Activated CD4-positive, alpha-beta memory T cell treated with anti-CD3 and anti-CD28 coated beads for 36 hours (primary cell): ENCODE measurements at places on chromosomes 13 and 19.

DNA sequence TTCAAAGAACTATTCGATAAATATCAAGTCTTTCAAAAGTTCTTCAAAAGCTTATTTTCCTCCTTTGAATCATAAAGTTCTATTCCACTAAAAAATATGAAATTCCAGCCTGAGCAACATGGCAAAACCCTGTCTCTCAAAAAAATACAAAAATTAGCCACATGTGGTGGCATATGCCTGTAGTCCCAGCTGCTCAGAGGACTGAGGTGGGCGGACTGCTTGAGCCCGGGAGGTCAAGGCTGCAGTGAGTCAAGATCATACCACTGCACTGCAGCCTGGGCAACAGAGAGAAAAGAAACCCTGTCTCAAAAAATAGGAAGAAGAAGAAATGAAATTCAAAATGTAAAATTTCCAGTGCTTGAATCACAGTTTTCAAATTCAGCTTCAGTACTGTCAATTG is 24.6 kb downstream of the CAB39L start:
- DNase-seq = no peak

DNA sequence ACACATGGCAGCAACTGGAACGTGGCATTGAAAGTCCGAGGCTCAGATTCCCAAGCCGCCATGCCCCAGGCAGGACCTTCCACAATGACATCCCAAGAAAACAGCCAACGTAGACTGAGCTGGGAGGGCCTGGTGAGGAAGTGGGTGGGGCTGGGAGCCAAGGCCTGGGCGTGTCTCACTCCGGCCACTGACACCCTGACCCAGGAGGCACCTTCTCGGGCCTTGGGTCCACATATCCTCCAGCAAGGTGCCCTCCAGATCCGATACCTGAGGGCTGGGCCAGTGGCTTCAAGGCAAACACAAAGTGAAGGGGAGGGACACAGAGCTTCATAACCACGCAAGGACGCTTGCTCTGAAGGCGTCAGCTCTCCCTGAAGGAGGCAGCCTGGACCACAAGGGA is 43.0 kb downstream of the RAB20 start:
- DNase-seq = no peak

- DNase-seq = no peak
Observed at GRCh38 chr13:77696879-77697216, 639 bp upstream of the SLAIN1 start.

GRCh38 chr13:42996584-42996983 is 4.5 kb upstream of the EPSTI1 start:
- no peak for DNase-seq

GRCh38 chr13:29547153-29547552 is 48.3 kb downstream of the SLC7A1 start:
- no peak for DNase-seq

- DNase-seq = no peak
Observed at GRCh38 chr13:104024416-104025170, 958.4 kb upstream of the SLC10A2 start.

- DNase-seq = peak; percentile 74
Observed at GRCh38 chr13:49585220-49586157, at the start of gene RCBTB1. RCBTB1 (minus strand) TSS chr13:49585558; CDS start chr13:49567279, 18,279 bp downstream.

DNA sequence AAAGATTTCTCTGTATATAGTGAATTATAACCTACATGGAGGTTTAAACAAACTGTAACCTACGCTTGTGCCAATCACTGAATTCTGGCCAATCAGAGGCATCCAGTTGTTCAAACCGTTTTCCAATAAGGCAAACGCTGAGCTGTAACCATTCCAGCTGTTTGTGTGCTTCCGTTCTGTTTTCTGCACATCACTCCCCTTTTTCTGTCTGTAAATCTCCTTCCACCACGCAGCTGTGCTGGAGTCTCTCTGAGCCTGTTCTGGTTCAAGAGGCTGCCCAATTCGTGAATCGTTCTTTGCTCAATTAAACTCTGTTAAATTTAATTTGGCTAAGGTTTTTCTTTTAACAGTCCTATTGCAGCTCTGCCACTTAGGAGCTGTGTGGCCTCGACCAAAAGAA is 552.5 kb downstream of the FGF9 start:
- DNase-seq = no peak

- no peak for DNase-seq
Observed at GRCh38 chr13:48448959-48449614, 36.2 kb upstream of the LPAR6 start.

DNA sequence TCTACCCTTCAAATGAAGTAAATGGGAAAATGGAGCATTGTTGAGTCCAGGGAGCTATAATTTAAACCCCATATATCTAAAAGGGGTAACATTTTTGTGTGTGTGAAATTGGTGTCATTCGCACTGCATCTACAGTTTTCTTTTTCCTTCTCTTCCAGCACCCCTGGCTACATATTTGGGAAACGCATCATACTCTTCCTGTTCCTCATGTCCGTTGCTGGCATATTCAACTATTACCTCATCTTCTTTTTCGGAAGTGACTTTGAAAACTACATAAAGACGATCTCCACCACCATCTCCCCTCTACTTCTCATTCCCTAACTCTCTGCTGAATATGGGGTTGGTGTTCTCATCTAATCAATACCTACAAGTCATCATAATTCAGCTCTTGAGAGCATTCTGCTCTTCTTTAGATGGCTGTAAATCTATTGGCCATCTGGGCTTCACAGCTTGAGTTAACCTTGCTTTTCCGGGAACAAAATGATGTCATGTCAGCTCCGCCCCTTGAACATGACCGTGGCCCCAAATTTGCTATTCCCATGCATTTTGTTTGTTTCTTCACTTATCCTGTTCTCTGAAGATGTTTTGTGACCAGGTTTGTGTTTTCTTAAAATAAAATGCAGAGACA is 28.6 kb downstream of the ALOX5AP start:
- no peak for DNase-seq

- no peak for DNase-seq
Observed at GRCh38 chr19:29172302-29172701, 40.6 kb downstream of the UQCRFS1 start.

DNA sequence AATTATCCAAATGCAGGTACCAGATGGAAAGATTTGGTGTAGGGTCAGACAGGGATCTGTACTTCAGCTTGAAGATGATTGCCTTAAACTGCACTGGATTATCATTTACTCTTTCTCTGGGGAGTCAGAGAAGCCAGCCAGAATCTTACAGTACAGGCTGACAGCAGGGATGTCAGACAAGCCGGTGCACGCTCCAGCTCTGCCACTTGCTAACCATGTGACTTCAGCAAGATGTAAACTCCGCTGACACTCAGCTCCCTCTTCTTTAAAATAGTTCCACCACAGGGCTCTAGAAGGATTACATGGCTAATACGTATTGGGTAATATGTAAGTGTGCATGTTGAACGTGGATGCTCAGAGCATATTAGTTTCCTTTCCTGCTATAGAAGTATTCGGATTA is 251.4 kb upstream of the MAB21L1 start:
- DNase-seq = no peak

DNA sequence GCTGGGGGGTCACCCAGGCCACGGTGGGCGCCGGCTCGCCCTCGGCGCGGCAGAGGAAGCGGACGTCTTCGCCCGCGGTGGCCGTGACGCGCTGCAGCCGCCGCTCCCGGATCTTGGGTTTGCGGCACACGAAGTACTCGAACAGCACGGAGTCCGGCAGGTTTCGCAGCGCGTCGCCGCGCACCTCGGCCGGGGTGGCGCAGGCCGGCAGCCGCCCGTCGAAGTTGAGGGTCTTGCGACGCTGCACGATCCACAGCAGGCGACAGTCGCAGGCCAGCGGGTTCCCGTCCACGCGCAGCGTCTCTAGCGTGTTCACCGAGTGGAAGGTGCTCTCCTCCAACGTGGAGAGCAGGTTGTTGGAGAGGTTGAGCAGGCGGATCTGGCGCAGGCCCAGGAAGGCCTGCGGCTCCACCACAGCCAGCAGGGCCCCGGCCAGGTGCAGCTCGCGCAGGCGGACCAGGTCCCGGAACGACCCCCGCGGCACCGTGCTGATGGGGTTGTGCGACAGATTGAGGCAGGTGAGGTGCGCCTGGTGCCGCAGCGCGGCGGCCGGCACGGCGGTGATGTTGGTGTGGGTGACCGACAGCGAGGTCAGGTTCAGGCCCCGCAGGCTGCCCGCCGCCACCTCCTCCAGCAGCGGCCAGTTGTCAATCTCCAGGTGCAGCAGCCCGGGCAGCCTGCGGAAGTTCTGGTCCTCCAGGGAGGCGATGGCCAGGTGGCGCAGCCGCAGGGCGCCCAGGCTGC is 8.6 kb upstream of the PEAK3 start:
- peak; percentile 28 for DNase-seq

- no peak for DNase-seq
Observed at GRCh38 chr19:10896851-10897526, 25.6 kb downstream of the CARM1 start.

DNA sequence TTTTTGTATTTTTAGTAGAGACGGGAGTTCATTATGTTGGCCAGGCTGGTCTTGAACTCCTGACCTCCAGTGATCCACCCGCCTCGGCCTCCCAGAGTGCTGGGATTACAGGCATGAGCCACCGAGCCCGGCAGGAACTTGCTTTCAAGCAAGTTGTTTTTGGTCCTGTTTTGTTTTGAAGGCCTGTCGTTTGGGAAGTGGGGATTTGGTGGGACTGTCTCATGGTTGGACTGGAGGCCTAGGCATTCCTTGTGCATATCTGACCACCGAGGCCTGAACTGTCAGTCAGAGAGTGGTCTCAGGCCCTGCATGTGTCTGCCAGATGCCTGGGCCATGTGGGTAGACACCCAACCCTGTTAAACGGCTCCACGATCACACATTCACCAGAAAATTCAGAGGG is 26.3 kb downstream of the UBXN6 start:
- no peak for DNase-seq

- no peak for DNase-seq
Observed at GRCh38 chr13:113052971-113053370, 52.6 kb upstream of the F7 start.

DNA sequence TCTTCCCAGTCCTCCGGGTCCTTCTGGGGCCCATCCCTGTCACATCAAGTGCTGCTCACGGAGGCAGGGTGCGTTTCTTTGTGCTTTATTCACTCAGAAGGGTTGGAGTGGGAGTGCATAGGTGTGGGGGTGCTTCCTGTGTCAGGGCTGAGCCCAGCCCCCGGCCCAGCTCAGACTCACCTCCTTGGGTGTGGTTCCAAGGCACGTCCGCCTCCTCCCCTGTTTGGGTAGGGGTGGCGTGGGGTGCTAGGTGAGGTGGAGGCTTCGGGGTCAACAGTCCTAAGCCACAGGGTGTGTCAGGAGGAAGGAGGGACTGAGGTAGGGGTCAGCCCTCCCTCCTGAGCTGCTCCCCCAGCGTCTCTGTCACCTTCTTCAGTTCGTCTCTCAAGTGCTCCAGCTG is 3.1 kb downstream of the CCER2 start:
- DNase-seq = no peak

GRCh38 chr19:45450012-45450333 is 17.8 kb upstream of the FOSB start:
- DNase-seq = no peak

DNA sequence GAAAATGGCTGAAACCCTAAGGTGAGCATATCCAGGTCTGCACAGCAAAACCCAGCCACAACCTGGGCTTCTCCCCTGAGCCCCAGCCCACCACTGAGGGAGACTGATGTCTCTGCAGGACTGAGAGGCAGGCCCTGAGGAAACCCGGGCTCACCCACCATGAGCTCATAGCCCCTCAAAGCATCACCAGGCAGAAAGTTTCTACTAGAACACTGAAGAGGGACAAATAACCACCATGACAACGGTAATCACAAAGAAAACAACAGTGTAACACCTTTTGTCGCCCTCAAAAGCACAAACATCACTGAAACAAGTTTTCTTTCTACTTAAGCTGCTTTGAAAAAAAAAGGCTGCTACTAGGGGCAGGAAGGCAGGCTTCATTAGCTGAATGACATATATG is 29.8 kb downstream of the TSHZ3 start:
- no peak for DNase-seq

GRCh38 chr13:26784704-26785639 is 24.4 kb upstream of the GPR12 start:
- DNase-seq = no peak

GRCh38 chr13:74555651-74556420 is 421.6 kb upstream of the KLF12 start:
- DNase-seq = no peak

- DNase-seq = no peak
Observed at GRCh38 chr19:44430956-44431355, 17.3 kb downstream of the ZNF229 start.

- DNase-seq = no peak
Observed at GRCh38 chr19:8371011-8371804, 7.3 kb downstream of the ANGPTL4 start.

DNA sequence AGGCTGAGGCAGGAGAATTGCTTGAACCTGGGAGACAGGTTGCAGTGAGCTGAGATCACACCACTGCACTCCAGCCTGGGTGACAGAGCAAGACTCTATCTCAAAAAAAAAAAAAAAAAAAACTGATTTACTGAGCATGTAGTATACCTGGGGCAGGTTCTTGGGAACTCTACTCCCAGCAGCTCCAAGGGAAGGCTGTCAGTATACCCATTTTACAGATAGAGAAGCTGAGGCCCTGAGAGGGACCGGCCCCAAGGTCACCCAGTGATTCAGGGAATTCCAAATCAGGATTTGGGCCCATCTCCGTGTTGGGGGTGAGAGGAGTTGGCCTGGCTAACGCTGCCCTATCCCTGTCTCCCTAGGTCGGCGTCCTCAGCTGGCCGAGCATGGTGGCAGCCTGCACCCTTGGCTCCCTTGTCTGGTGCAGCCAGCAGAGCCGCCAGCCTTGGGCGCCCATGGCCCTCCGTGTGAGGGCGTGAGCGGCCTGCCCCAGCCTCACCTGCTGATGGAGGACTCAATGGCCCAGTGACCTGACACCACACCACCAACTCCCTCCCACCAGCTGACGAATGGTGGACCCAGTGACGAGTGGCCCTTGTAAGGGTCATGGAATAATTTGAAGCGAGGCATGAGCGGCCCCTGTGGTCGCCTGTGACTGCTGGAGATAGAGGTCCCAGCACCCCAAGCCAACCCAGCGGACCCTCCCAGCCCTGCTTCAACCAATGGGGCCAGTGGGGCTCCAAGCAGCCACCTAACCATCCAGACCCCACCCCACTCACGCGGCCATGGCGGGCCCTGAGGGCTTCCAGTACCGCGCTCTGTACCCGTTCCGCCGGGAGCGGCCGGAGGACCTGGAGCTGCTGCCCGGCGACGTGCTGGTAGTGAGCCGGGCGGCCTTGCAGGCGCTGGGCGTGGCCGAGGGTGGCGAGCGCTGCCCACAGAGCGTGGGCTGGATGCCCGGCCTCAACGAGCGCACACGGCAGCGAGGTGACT is 2.4 kb downstream of the PIK3R2 start:
- no peak for DNase-seq

GRCh38 chr19:32652894-32653598 is 21.9 kb downstream of the ANKRD27 start:
- DNase-seq = no peak

DNA sequence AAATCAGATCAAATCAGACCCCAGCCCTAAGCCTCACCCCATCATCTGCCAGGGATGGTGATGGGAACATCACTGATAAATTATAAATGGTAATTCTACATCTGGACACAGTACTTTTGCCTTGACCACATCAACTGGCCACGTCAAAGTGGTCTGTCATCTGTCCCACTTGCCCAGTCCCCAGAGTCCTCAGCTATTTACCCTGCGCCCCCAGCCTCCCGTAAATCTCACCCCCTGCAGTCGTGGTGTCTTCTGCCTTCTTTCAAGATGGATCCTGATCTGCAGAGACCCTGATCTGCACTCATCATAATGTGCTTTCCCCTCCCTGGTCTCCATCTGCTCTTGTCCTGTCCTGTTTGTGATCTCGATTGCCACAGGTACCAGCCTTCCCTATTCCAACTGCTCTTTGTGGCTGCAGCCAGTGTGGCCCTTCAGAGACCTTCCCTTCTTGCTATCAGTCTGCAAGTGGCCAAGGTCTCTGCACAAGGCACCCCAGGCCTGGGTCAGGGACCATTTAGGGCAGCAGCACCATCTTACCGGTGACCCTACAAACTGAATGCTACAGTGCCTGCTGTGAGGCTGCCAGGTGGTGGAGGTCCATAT is 26.7 kb upstream of the POP4 start:
- DNase-seq = no peak
